Spinal cord (tissue), 10 donors: ENCODE measurements at places on chromosomes 2 and 18.

DNA sequence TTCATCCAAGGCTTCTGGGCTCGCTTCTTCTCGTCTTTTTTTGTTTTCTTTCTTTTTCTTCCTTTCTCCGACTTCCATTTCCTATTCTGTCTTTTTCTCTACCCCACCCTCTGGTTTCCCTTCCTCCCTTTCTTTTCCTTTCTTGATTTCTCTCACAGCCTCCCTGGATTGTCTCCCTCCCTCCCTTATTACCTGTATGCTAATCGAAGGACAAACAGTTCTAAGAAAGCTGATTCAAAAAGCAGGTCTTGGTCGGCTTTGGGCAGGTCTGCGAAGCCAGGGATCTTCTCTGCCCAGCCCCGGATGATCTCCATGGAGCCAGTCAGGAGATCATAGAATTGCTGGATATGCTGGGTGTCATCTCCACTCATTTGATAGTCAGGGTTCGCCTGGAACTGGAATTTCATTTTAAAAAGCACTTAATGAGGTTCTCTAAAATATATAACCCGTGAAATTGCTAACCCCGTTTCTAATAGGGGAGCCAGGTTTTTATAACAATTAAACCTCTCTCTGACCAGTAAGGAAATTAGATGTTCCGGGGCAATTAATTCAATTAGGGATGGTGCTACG is 5.9 kb downstream of the NR4A2 start:
- no peaks in the 10 kb centered on the region for H3K36me3 ChIP-seq
- H3K4me1 ChIP-seq, result peaks cover 30% of the 10 kb centered on the region
- H3K4me3 ChIP-seq, result no peak overlapping the region
- H3K27me3 ChIP-seq, result peaks cover 98% of the 10 kb centered on the region
- DNase-seq, result no peak

- no peak overlapping the region for H3K27ac ChIP-seq
- H3K4me1 ChIP-seq, result peaks cover 58% of the 10 kb centered on the region
- H3K27me3 ChIP-seq, result no peaks in the 10 kb centered on the region
- H3K4me3 ChIP-seq, result no peak overlapping the region
- peaks cover 76% of the 10 kb centered on the region for H3K36me3 ChIP-seq
Measured at GRCh38 chr2:20638014-20638413, 12.9 kb downstream of the HS1BP3 start.

DNA sequence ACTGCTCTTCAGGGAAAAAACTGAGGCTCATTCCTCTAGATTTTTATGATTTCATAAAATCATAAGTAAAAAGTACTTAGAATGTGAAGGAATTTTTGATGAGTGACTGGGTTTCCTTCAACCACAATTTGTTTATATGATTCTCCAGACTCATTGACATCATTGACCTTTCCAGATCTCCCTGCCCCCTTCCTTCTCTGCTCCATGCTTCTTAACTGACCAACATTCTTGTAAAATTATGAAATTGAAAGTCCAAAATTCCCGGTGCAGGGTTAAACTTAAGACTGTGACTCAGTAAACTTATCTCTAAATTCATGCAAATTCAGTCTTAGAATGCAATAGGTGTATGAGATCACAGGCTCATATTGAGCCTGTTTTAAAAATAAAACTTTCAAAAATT is 648.9 kb downstream of the TDRD15 start:
- no peaks in the 10 kb centered on the region for H3K27me3 ChIP-seq
- no peaks in the 10 kb centered on the region for H3K36me3 ChIP-seq
- H3K27ac ChIP-seq, result no peak overlapping the region
- H3K4me3 ChIP-seq, result no peak overlapping the region
- H3K4me1 ChIP-seq, result no peaks in the 10 kb centered on the region

- H3K36me3 ChIP-seq, result peaks cover 4% of the 10 kb centered on the region
- H3K4me1 ChIP-seq, result peaks cover 8% of the 10 kb centered on the region
- peak; percentile 20 for DNase-seq
Measured at GRCh38 chr2:232697807-232698110, 628 bp downstream of the GIGYF2 start.

DNA sequence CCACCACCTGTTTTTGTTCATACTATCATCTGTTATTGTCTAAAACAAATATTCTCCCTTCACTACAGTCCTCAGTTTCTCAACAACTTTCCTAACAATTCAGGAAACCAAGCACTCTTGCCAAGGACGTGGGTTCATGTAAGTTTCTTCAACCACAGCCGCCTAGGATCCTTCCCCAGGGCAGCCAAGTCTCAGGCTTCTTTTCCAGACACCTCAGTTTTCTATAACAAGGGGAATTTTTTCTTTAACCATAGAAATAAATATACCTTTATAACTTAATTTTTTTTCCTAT is 39.4 kb upstream of the AGPS start:
- no peaks in the 10 kb centered on the region for H3K36me3 ChIP-seq
- H3K27ac ChIP-seq, result no peak overlapping the region
- no peaks in the 10 kb centered on the region for H3K27me3 ChIP-seq
- no peak for DNase-seq

GRCh38 chr18:35178260-35178659 is 62.6 kb upstream of the ZNF397 start:
- H3K36me3 ChIP-seq, result no peaks in the 10 kb centered on the region
- H3K4me1 ChIP-seq, result no peaks in the 10 kb centered on the region
- H3K27me3 ChIP-seq, result no peaks in the 10 kb centered on the region
- DNase-seq, result no peak

DNA sequence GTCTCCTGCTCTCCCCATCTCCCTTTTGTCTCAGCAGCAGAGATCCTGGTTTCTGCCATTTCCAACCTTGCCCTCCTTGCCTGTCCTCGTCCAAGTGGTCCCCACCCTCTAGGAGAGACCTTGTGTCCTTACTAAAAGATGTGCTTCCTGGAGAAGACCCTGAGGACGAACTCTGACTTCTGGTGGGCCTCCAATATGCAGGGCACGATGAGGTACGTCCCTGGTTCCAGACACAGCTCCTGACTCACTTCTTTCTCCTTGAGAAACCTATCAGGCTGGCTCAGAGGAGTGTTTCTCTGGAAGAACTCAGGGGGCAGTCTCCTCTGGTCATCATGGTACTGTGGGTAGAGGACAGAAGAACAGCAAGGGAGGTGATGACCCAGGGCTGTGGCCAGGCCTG is 28.2 kb downstream of the CAPN14 start:
- H3K4me1 ChIP-seq, result no peaks in the 10 kb centered on the region
- no peaks in the 10 kb centered on the region for H3K27me3 ChIP-seq
- H3K4me3 ChIP-seq, result no peak overlapping the region
- H3K27ac ChIP-seq, result no peak overlapping the region

DNA sequence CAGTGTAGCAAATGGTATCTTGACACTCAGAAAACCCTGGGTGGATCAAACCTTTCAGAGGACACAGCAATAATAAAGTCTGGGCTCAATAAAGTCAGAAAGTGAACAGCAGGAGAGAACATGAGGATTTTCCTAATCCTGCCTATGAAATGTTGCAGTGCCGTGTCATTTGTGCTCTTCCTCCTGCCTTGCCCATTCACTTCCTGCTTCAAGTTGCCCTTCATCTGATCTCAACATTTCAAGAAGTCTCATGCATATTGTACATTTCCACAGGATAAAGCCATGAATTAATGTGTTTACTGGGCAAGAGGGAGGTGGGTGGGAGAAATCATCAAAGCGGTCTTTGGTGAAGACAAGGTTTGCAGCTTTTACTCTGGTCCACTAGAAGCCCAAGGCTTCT is 51.1 kb upstream of the STPG4 start:
- H3K27me3 ChIP-seq, result no peaks in the 10 kb centered on the region
- H3K4me1 ChIP-seq, result peaks cover 8% of the 10 kb centered on the region
- no peak for DNase-seq
- H3K27ac ChIP-seq, result no peak overlapping the region

- DNase-seq, result no peak
- H3K27me3 ChIP-seq, result no peaks in the 10 kb centered on the region
- peaks cover 5% of the 10 kb centered on the region for H3K4me1 ChIP-seq
- no peak overlapping the region for H3K27ac ChIP-seq
Measured at GRCh38 chr2:149601141-149601796, 13.7 kb upstream of the MMADHC start.

GRCh38 chr2:5913711-5914395 is 221.7 kb downstream of the SOX11 start:
- DNase-seq, result no peak
- peaks cover 10% of the 10 kb centered on the region for H3K4me1 ChIP-seq
- no peaks in the 10 kb centered on the region for H3K36me3 ChIP-seq
- no peak overlapping the region for H3K27ac ChIP-seq

DNA sequence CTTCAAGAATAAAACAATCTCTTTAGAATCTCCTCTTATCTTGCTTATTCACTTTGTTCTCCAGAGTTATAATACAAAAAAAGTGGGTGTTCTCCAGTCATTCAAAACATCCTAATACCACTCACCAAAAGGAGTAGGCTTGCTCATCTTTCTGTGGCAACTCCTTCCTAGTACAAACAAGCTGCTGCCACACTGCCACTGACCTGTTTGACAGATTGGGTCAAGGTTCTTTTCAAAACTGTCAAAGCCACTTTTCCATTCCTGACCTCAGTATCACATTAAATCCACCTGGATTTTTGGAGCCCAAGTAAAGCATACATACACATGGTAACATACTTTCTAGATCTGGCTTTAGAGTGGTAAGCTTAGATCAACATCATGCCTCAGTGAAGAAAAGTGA is 59.8 kb downstream of the SLC25A12 start:
- no peaks in the 10 kb centered on the region for H3K4me1 ChIP-seq
- H3K4me3 ChIP-seq, result no peak overlapping the region
- no peak overlapping the region for H3K27ac ChIP-seq
- no peak for DNase-seq
- peaks cover 28% of the 10 kb centered on the region for H3K36me3 ChIP-seq
